ENCODE measurements at places on chromosomes 16 and 17.
A peak's percentile ranks its signal among the peaks of the same experiment; 100 is the strongest.

DNA sequence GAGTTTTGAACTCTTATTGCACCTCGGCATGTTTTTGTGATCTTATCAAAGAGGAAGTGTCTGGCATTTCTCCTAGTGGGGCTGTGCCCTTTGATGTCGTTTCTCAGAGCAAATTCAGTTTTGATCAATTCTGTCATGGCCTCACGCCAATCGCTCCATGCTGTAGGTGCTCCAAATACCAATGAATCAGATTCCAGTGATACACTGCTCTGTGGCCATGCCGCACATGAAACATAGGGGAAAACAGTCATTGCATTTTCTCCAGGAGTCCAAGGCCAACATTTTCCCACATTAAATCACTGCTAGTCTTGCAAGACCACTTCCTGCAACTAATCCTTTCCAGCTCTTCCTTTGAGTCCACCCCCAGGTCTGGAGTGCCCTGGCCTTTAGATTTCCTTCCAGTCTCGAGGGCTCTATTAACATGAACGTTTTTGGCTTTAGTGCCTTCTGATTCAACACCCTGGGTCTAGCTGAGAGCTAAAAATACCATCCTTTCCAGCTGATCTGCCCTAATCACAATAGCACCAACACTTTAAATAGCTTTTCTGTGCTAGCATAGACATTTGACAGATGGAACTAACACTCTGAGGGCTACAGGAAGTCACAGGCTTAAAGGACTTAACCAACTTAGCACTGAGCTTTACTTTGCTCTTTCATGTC is 18.2 kb upstream of the RASL10B start:
- DNase-seq = peak; percentile 53

- DNase-seq = no peak
These were observed 75.2 kb downstream of the FTO start for GRCh38 chr16:53779186-53779585.

GRCh38 chr17:56754523-56755208 is 79.1 kb downstream of the C17orf67 start:
- DNase-seq = peak; percentile 12

- DNase-seq = no peak
These were observed 39.3 kb downstream of the MEAK7 start for GRCh38 chr16:84465154-84465553.

GRCh38 chr17:38719943-38720641 is 10.0 kb upstream of the CISD3 start:
- DNase-seq = no peak

- DNase-seq = no peak
These were observed 5.4 kb upstream of the FSCN2 start for GRCh38 chr17:81522491-81523401.

Data from MM.1S (cell line).